Hypothalamus (tissue), 51 donors: ENCODE measurements at places on chromosomes 12 and 14.

GRCh38 chr14:83164016-83164415, 1630.4 kb upstream of the SEL1L start:
- DNase-seq: no peak

- DNase-seq: no peak
Observed at GRCh38 chr14:21233457-21234076, 35.7 kb downstream of the HNRNPC start.

DNA sequence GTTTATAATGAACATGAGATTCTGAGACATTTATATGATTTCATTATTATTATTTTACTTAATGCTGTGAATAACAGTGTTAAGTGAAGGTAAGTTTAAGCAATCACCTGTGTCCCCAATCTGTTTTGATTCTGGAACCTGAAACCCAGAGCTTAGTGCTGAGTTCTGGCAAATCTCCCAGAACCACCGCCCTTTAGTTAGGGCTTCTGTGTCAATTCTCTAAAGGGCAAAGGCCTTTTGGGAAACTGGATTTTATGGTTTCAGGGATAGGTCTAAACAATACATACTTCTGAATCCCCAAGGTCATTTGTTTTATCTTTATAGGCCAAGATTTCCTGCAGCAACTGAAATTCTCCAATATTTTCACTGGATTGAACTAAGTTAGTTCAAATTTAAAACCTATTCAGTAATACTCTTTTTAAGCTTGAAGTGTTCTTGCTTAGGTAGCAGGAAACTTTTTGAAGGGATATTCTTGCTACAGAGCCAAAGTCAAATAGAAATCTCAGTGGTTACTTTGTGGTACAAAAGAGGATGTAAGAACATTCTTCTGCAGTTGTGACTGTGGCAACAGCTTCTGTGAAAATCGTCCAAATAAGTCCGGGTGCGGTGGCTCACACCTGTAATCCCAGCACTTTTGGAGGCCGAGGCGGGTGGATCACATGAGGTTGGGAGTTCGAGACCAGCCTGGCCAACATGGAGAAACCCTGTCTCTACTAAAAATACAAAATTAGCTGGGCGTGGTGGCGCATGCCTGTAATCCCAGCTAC, 10.0 kb upstream of the PKP2 start:
- no peak for DNase-seq

DNA sequence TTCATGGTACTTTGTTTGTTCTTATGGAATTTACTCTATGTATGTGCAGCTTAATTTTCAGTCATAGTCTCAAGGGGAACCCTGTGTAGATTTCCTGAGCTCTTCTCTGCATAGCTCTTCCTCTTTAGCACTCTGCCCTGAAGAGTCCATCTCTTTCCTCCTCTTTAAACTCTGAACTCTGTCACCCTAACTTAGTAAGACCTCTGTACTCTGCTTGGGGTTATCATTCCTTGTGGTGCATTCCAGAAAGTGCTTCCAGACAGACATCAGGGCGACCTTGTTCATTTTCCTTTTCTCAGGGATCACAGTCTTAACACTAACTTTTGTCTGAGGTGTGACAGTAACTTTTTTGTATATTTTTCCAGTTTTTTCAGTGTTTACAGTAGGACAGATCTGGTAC, 179.3 kb downstream of the RAD51B start:
- DNase-seq: no peak

DNA sequence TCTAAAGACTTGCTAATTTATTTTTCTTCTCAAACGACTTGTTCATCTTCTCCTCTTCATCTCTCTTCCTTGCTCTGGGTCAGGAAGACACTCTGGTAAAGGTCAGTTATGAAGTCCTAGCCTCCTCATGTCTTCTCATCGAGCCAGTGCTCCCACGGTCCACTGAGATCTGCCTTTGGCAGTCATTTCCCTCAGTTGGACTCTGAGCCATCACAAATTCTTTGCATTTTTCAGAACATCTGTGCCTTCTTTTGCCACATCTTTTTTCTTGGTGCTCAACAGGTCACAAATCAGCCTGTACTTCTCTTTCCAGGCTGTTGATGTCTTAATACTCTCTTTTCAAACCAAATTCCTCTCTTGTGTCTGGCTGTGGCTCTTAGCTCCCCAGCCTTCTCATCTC, 49.7 kb downstream of the IGF1 start:
- no peak for DNase-seq

DNA sequence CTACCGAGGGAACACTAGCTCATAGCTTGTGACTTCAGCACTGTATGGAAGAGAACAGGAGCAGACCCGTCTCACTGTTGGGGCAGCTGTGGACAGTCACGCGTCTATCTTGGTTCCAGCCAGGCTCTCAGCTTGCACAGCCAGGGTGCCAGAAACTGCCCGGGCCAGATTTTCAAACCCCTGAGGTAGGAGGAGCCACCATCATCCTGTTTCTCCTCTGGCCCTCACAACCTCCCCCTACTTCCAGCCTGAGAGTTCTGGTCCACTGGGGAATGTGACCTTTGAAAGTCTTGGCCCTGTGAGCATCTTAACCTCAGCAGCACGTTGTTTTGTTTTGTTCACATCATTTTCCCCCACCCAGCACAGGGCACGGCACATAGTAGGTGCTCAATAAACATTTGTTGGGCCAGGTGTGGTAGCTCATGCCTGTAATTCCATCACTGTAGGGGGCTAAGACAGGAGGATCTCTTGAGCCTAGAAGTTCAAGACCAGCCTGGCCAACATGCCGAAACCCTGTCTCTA, 50.4 kb downstream of the PSMA6 start:
- no peak for DNase-seq

DNA sequence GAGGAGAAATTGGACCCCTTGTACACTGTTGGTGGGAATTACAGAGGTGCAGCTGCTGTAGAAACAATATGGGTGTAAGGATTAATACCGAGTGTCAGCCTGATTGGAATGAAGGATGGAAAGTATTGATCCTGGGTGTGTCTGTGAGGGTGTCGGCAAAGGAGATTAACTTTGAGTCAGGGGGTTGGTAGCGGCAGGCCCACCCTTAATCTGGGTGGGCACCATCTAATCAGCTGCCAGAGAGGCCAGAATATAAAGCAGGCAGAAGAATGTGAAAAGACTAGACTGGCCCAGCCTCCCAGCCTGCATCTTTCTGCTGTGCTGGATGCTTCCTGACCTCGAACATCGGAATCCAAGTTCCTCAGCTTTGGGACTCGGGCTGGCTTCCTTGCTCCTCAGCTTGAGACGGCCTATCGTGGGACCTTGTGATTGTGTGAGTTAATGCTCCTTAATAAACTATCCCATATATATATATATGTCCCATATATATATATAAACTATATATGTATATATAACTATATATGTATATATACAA, 38.4 kb upstream of the PPP2R5C start:
- no peak for DNase-seq

DNA sequence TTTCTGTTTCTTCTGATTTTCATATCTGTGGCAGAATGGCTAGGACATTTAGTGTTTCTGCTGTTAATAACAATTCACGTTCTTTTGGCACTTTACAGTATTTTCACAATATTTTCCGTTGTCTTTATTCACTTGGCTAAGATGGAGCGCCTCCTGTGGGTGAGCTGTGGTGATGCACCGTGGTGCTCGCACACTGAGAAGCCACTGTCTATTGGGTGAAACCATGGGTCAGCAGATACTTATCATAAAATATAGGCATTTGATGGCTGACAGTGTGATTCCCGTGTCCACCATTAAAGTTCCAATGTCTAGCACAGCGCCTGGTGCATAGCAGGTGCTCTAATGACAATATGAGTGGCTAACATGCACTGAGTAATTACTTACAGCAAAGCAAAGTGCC, 141.8 kb downstream of the VRK1 start:
- DNase-seq: no peak

DNA sequence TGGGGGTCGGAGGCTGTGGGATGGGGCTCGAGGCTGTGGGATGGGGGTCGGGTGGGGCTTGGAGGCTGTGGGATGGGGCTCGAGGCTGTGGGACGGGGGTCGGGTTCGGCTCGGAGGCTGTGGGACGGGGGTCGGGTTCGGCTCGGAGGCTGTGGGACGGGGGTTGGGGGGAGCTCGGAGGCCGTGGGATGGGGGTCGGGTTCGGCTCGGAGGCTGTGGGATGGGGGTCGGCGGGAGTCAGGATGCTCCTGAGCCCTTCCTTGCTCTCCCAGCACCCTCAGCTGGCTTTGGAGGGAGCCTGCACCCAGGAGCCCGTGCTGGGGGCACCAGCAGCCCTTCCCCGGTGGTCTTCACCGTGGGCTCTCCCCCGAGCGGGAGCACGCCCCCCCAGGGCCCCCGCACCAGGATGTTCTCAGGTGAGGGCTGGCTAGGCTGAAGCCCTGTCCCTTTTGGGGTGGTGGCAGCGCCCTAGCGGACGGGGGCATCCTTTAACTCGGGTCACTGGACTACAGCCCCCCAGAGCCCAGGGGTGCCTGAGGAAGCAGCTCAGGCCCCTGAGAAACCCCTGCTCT, 11.9 kb upstream of the PUS1 start:
- no peak for DNase-seq

DNA sequence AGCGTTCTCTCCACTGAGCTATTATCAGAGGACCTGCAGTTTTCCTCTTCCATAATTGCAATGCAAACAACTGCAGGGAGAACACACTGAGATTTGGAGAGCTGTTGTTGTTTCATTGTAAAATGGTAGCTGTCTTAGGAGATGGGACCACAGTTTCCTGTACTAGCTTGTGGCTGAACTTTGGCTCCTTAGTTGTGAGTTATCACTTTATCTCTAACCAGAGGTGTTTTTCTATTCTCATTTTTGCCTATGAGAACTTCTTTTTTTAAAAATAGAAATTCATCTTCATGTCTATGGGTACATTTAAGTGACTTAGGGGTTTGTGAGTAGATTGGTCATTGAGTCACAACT, 216.5 kb downstream of the SLC38A4 start:
- no peak for DNase-seq

DNA sequence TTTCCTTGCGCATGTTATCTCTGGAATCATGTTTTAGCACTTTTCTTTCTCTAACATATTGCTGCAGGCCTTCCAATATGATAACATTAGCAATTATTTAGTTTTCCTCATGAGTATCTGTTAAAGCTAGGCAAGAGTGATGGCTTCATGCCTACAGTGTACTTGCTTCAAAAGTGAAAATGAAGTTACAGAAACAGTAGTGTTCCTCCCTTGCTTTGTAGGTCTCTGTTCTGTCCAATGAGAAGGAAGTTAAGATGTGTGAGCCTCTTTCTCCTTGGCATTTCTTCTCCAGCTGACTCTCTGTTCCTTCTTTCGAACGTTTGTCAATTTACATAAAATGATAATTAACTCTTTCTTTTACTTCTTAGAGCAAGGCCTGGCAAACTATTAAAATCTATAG, 22.2 kb downstream of the LRRIQ1 start:
- no peak for DNase-seq

GRCh38 chr12:122834921-122835749, at the start of gene HIP1R:
Gene HIP1R (plus strand): TSS chr12:122835457. CDS start chr12:122835551, 94 bp downstream.
- DNase-seq: peak; percentile 43

- DNase-seq: no peak
Observed at GRCh38 chr14:106094654-106095189, 568.3 kb downstream of the TMEM121 start.

GRCh38 chr12:25438638-25439037, 114.4 kb downstream of the LMNTD1 start:
- DNase-seq: no peak

- no peak for DNase-seq
Observed at GRCh38 chr14:52706286-52706685, 714 bp upstream of the PSMC6 start.

DNA sequence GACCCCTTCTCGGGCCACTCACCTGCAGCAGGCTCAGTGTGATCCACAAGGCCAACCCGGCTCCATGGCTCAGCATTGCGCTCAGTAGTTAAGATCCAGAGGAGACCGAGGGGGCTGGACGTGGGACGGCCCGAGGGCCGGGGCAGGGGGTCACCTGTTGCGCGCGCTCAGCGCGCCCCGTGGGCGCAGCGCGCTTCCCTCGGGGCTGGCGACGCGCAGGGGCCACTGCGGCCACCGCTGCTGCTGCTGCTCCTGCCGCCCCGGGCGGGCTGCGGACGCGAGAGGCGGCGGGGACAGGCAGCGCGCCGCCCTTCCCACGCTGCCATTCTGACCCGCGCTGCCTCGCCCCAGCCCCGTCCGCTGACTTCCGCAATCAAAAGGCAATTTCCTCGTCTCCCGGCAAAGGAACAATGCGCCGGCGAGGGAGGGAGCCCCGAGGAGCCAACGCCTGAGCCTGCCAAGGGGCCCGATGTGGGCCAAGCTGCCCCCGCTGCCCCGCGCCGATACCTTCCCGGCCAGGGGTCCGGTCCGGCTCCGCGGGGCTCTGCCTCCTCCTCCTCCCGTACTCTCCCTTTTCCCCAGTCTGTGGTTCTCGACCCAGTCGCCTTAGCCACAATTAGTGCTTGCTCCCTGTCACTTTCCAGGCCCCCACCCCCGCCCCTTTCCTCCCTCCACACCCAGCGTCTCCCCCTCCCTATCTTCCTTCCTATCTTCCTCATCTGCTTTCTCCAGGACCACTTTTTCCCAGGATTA, 27.3 kb downstream of the PTPRB start:
- DNase-seq: no peak

- no peak for DNase-seq
Observed at GRCh38 chr12:80598004-80598606, 109.3 kb upstream of the MYF6 start.

DNA sequence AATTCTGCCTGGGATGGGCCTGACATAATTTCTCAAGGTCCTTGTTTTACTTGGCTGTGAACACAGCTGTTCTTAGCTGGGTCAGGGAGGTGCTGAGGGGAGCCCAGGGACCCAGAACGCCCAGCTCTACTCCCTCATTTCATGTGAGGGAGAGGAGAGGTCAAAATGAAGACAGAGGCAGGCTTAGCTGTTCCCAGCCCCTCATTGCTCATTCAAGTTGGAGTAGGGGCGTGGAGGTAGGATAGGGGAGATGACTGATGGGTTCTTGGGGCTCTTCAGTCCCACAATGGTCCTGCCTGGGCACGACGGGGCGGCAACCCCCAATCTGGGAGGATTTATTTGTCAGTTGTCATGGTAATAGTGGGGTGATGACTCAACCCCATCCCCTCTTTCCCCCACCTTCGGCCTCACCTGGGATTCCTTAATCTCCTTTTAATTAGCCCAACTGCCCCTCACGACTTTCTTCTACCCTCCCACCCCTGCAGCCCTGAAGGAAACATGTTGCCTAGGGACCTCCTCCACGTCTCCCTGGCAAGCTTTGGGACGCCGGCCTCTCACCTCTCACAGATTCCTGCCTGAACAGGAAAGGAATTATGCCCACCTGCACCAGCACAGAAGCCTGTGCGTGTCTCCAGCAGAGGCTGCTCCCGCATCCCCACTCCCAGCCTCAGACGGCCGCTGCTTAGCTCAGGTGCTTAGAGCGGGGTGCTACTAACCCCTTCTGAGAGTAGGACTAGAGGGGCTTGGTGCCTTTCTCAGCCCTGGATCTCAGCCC, 10.2 kb downstream of the SPRYD3 start:
- DNase-seq: no peak

DNA sequence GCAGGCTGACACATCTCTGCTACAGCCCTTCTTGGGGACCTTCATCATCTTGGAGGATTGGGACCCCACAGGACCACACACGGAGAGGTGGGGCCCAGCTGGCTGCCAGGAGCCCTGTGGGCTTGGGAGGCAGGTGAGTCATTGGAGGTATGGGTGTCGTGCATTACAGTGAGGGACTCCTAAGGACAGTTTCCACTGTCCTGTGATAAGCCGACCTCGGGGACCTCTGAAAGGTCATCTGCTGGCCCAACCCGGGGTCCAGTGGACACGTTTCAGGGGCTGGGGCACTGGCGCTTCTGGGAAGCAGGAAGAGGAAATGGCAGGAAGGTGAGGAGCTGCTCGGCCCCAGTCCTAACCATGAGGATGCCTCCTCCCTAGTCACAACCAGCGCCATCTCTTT, 238.0 kb downstream of the BCL11B start:
- DNase-seq: no peak
